A549 (cell line): ENCODE measurements at places on chromosomes 16 and 17. TPM values are rescaled to one million over a fixed set of nuclear protein-coding genes. Genes with fewer than 3 reads are reported as not detected.
A peak's percentile ranks its signal among the peaks of the same experiment; 100 is the strongest.

MYH8 gene
- polyA plus RNA-seq: not detected in 3 replicates

DNA sequence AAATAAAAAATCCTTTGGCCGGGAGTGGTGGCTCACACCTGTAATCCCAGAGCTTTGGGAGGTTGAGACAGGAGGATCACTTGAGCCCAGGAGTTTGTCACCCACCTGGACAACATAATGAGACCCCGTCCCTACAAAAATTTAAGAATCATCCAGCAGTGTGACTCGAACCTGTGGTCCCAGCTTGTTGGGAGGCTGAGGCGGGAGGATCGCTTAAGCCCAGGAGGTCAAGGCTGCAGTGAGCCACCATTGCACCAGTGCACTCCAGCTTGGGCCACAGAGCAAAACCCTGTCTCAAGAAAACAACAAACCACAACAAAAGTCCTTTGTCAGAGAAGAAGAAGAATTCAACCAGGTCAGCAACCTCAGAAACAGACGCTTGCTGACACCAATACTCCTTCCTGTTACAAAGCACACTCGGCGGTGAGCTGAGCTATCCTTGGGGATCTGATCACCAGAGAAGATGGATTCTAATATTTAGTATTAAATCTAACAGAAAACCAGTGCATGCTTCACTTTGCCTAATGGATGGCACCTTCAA lies 12.9 kb upstream of the PVALEF start:
- no peak for DNase-seq

MEIOB gene
- polyA plus RNA-seq: 2.9 to 3.5 TPM (median 2.9 TPM) in 3 replicates

KRTAP4-4 gene
- not detected in 3 replicates for polyA plus RNA-seq

DNA sequence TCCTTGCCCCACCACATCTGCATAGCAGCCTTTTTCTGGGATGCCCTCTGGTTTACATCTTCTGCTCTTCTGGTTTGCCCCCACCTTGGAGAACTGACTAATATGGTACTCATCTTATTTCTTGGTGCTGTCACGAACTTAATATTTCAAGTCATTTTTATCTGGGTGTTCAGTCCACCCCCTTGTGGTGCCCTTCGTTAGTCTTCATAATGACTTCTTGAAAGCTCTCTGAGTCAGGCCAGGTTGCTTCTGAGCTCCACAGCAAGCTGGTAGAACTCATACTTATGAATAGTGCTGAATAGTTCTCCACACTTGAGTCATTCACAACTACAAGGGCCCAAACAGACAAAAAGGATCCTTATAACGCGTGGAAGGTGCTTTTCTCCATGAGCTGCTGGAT lies 35.8 kb upstream of the TEKT3 start:
- DNase-seq: no peak

DNA sequence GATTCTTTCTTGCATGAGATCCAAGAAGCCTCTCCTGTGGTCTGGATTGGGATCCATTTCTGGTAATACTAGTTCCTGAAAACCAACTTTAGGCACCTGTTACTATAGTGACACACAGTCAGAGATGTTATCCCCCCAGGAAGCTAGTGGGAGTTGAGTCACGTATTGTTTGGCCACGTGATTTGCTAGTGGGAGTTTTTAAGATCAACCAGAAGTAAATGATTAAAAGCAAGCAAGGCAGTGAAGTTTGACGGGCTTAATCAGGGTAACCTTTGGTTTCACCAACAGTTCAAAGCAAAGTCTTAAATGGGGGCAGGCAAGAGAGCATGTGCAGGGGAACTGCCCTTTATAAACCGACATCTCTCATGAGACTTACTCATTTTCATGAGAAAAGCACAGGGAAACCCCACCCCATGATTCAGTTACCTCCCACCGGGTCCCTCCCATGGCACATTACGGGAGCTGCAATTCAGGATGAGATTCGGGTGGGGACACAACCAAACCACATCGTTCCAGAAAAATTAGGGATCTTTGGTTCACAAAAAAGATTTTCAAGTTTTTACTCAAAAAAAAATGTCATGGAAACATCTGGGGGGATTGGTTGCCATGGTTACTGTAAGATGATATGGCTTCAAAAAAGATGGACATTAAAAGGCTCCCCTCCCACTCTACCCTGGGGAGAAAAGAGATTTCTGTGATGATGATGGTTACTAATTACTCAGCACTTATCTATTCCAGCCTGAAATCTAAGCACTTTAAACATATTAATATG lies 483.1 kb upstream of the ERCC4 start:
- DNase-seq: peak; percentile 9

SAMD14 gene
- 0.42 to 0.75 TPM (median 0.74 TPM) in 3 replicates for polyA plus RNA-seq

- no peak for DNase-seq
Measured at GRCh38 chr17:14341866-14342265, 41.0 kb downstream of the HS3ST3B1 start.

TBX6 gene
- 0.26 to 0.63 TPM (median 0.62 TPM) in 3 replicates for polyA plus RNA-seq

DNA sequence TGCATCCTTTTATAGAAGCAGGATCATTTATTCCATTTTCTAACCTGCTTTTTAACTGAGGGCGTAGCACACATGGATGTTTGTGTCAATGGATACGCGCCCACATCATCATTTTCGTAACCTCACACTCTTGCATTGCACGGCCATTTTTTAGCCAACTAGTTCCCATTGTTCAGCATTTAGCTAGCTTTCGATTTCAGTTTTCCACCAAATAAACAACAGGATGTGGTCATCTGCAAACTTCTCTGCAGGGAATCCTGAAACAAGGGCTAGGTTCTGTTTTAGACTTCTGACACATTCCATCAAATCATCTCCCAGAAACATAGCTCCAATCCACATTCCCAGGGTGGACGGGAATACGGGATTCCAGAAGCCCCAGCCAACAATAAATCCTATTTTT lies 6.4 kb downstream of the CYB561 start:
- DNase-seq: no peak
